Activated CD4-positive, alpha-beta T cell treated with anti-CD3 and anti-CD28 coated beads, Interleukin-2, amount 10 ng/mL, durations not matched to agents 24 days and 14 days (primary cell): ENCODE measurements at places on chromosomes 4 and X.

DNA sequence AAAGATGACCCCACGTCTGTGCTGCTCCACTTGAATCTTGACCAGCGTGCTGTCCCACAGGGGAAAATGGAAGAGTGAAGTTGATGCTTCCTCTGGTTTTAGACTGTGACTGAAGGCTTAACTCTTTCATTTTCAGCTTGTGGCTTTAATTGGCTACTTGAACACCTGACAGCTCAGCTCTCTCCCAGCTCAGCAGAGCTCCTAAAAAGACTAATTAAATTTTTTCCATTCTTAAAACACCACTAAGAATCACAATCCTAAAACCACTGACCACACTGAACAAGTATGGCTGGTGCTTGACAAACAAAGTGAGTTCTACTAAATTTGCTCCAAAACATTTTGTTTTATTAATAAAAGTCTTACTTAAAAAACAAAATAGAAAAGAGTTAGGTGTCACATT lies 71.7 kb downstream of the SRPX start:
- no peak for DNase-seq

- DNase-seq = peak; percentile 78
Measured at GRCh38 chr4:89469930-89470375, 162.4 kb upstream of the GPRIN3 start.

DNA sequence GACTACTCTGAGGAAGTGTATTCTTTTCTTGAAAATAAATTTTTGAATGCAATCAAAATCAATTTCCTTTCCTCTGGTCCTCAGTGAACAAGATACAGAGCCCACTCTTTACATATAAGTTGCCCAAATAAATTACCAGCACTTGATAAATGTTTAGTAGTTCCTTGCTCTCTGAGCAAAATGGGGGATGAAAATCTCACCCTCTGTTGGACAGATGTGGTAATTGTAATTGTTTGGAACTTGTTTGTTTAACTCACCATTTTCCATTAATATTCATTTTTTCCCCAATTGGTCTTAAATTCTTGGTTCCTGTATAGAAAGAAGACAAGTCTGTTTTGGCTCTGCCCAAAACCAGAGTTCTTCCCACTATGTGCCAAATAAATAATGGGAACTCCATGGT lies 146.3 kb downstream of the LDB2 start:
- no peak for DNase-seq

GRCh38 chrX:40502688-40503087 lies 78.1 kb upstream of the ATP6AP2 start:
- no peak for DNase-seq

- no peak for DNase-seq
Measured at GRCh38 chr4:48844843-48845242, 14.0 kb downstream of the OCIAD1 start.

GRCh38 chr4:118410138-118410537 lies 57.3 kb upstream of the PRSS12 start:
- DNase-seq = no peak

DNA sequence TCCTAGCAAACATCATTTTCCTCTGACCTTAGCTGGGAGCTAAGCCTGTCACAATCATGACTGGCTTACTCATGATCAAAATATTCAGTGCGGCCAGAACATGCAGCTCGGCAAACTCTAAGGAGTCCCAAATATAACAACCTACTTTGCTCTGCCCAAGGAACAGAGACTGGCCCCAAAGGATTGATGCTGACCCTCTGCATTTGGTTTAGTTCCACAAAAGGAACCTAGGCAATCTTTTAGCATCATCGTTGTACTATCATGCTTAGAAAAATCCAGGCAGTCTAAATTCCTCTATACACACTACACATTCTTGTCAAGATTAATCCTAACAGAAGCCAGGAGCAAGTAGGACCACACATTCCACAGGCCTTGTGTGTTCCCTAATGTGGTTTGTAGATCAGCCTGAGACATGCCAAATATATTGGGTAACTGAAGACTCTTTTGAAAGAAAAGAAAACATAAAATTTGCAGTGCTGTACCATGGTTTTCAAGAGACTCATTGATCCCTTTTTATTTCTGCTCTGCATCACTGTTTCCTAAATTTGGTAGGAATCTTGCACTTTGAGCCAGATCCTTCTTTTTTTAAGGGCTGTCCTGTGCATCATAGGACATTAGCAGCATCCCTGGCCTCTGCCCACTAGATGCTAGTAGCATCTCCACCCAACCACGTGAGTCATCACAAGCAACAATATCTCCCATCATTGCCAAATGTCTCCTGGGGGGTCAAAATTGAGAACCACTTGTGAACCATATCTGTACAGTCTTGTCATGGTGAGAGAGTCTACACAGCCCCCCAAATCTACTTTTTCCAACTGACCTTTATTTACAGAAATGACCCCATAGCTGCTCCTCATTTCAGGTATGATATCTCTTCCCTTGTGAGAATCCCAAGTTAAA lies 17.6 kb upstream of the CC2D2A start:
- DNase-seq = peak; percentile 13

- DNase-seq = no peak
Measured at GRCh38 chrX:13836575-13836974, 19.7 kb upstream of the GPM6B start.

DNA sequence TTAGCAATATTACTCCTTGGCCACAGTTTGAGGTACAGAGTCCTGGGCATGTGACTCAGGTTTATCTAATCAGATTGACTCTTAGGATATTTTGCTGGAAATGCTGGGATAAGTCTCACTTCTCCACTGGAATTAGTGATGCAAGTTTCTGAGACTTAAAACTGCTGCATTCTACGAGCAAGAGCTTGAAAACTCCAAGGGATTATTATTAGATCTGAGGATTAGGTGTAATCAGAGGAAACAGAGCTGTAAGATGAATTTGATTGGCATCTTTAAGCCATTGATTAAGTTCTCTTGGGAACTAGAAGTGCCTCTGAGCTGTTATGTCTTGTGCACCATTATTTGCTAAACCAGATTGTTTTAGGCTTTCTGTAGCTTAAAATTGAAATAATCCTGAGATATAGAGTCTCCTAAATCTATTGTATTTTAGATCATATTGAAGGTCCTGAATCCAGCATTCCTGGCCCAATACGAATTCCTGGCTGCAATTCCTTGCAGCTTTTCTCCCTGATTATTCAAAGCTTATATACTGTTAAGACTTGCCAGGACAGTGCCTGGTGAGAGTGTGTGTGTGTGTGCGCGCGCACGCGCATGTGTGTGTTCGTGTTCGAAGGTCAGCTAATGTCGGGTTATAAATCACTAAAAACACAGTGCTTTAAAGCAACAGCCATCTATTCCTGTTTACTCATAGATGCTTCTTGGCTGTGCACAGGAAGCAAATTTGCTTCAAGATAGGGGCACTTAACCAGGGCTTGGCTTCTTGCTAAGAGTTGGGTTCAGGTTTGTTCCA lies 735.1 kb downstream of the STIM2 start:
- DNase-seq = no peak

GRCh38 chrX:11733614-11734013 lies 24.4 kb upstream of the MSL3 start:
- no peak for DNase-seq

- no peak for DNase-seq
Measured at GRCh38 chrX:13852001-13852695, 35.3 kb upstream of the GPM6B start.

- DNase-seq = no peak
Measured at GRCh38 chr4:14392378-14392777, 609.9 kb upstream of the CPEB2 start.

DNA sequence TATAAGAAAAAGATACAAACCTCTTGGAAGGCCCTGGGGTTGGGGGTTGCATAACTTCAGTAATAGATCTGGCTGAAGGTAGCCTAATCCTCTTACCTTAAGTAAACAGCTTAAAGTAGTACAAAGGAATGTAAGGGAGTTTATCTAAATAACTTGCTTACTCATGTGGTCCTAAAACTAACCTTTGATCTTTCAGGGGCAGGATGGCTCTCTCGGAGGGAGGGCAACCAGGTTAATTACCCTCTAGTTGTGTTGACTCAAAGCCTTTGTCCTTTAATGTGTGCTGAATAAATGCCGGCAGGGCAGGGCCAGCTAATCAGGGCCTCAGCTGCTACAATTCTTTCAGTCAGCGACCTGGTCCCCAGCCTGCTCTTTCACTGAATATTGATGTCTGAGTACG lies 822.0 kb upstream of the SLIT2 start:
- no peak for DNase-seq

DNA sequence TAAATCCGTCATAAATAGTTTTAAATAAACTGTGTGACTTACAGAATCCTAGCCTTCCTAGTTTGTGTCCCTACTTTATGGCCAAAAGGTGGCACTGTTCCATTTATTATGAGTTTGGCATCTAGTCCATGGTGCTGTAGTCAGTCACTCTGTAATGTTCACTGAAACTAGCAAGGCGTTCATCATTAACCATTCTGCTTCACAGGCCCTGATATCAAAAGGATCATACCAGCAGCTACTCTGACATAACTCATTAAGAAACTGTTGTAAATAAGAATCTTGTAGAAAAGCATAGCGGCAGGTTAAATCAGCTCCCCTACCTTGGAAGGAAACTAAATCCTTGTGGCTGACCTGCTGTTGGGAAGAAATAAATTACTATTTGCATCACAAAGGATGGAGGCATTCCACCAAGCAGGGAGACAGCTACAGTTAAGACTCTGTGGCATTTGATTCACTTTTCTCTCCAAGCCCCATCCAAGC lies 919.6 kb upstream of the DIAPH2 start:
- DNase-seq = no peak

GRCh38 chr4:100688368-100688767 lies 170.5 kb upstream of the EMCN start:
- no peak for DNase-seq

DNA sequence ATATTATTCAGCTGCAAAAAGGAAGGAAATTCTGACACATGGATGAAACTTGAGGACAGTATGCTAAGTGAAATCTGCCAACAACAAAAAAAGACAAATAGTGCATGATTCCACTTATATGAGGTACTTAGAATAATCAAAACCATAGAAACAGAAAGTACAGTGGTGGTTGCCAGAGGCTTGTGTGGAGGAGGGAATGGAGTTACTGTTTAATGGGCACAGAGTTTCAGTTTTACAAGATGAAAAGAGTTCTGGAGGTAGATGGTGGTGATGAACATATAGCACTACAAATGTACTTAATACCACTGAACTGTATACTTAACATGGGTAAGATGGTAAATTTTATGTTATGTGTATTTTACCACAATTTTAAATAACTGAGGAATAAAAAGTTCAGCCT lies 212.0 kb upstream of the KLF3 start:
- DNase-seq = no peak

GRCh38 chrX:136055651-136056221 lies 70.5 kb downstream of the SLC9A6 start:
- no peak for DNase-seq

DNA sequence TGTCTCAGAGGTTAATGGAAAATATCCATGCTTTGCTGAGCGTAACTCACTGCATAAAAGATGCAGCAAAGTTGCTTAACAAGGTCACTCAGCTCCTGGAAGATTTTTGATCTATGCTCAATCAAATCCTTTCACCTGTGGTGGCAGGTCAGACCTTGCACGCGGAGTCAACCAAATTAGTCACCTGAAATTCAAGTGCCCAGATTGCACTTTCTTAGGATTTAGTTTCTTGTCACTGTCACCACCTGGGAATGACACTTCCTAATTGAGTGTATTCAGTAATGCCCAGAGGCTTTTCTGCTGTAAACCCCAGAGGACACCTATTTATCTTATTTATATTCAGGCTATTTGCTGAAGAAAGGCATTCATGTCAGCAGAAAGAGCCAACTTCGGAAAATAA lies 215.8 kb upstream of the SMIM31 start:
- DNase-seq = no peak

DNA sequence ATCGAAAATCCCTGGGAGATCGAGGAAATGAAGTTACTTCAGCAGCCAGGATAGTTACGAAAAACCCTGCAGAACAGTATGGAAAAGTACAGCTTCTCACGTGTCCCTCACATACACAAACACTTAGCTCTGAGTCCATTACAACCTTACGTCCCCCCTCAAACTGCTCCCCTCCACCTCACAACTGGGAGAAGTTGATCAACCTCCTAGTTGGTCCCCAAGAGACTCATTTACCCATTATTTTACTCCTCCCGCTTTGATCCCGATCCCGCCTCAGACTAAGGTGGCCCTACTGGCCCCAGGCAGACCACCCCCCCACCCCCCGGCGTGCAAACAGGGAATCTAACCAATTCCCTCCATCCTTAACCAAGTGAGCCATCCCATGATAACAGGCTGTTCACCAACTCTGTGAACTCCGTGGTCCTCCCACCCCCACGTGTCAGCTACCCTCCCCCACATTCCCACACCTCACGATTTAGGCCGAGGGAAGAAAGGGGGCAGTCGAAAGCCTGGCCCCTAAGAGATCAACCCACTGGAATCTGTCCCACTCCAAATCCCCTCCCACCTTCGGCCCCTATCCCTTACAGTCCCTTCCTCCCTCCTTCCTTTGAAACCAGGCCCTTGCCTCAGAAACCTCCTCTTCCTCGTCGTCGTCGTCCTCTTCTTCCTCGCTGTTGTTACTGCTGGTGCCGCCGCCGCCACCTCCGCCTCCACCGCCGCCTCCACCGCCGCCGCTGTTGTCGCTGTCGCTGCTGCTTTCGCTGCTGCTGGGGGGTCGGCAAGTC lies 755 bp downstream of the ANKRD17 start:
- peak; percentile 72 for DNase-seq

DNA sequence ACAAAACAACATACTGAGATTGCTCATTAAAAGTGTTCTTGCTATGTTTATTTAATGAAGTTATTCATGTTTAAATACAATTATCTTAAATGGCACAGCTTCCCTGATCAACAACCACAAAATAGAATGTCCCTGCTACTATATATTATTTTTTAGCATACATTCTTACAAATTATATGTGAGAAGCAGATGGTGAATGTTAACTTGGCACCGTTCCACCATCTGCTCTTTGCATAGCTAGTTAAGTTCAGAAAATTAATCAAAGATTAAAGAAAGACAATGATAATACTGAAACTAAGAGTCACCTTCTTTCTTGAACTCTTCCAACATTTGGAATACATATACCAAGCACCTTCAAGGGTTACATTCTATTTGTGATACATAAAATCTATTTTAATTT lies 94.2 kb downstream of the PPP3CA start:
- no peak for DNase-seq

DNA sequence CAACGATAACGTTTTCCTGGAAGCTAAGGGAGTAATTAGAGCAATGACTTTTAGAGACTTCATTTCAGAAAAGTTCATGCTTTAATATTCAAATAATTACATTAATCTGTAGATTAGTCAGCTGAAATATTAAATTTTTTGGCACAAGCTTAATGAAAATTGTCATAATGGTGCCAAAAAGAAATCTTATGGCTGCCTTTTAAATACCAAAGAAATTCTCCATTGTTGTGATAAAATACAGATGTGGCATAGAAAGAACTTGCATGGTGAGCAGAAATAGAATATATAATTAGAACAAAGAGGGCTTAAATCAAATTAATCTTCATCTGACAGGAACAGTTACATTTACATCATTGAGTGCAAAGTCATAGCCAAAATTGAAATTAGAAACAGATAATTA lies 263.5 kb downstream of the AFF2 start:
- no peak for DNase-seq

DNA sequence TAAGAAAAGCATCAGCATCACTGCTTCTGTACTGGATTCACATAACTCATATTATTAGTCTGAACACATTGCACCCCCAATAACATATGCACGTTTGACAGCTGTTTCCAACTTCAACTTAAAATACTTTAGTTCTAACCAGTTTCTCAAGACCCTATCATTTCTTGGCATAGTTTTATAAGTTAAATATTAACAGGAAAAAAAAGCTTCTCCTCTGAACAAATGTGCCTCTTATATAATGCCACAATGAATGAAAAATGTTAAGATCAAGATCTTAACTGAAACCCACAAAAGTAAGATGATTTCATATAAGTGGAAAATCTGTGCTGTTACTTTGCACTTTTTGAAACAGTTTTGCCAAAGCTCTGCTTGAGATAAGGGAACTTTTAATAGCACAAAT lies 652.8 kb upstream of the FAM241A start:
- DNase-seq = no peak
